NCI-H2171 treated with DMSO at 0.1 percent for 48 hours (cell line): ENCODE measurements at places on chromosomes 12 and 14.
A peak's percentile ranks its signal among the peaks of the same experiment; 100 is the strongest.

DNA sequence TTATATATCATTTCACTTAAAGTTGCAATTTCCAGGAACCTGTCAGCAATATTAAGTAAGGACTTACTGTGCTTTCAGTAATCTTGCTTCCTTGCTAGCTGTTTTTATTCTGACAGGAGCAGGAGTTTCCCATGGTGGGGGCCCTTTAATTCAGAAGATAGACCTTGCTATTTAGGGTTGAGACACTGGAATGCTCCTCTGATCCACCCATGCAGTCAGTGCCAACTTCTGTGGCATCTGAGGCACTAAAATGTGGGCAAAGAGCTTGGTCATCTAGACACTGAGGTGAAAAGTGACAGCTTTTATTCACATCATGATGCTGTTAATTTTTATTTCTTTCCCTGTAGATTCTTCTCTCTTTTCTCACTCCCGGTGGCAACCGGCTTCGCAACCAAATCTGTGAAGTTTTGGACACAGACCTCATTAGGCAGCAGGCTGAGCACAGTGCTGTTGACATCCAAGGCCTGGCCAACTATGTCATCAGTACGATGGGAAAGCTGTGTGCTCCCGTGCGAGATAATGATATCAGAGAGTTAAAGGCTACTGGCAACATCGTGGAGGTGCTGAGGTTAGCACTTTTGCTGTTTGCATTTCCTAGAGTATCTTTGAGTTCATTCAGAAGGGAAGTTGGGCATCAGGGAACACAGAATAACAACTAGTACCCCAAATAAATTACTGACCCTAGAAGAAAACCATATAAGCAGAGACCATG is 18.8 kb downstream of the TCP11L2 start:
- no peak for DNase-seq

DNA sequence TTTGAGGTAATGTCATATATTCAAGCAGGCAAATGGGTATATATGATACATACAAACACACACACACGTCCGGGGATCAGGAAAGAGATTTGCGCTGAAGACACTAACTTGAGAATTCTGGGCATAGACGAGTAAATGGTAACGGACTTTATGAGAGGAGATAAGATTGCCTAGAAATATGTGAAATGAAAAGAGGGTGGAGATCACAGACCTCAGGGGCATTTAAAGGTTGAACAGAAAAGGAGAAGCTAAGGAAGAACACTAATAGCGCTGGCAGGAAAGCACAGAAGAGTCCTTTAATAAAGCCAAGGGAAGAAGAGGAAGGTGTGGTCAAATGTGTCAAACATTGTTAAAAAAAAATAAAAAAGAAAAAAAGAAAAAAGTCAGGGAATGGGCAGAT is 13.1 kb downstream of the CRY1 start:
- DNase-seq: no peak

DNA sequence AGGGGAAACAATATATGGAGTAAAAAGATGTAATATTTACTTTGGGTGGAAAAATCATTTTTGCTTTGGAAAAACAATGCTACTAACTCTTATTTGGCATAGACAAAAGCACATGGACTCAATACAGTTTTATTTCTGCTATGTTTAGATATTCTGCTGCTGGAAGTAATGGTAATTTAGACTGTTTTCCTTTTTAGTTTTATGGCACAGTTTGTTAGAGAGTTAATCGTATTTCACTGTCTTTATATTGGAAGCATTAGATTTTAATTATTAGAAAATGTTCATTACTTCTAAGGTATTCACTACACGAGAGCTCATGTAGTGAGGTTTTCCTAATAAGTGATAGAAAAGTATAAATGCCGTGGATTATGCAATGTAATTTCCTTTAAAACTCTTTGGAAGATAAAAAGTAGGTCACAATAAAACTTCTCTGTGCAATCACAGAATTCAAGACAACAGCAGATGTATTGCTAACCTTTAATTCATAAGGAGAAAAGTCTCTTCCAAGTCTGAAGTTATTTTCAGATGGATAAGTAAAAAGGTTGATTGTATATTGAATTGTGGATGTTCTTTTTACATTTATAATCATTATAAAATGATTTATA is 851.8 kb downstream of the TMTC2 start:
- DNase-seq: no peak

- no peak for DNase-seq
Measured at GRCh38 chr14:68785534-68786490, 7.1 kb downstream of the ZFP36L1 start.

DNA sequence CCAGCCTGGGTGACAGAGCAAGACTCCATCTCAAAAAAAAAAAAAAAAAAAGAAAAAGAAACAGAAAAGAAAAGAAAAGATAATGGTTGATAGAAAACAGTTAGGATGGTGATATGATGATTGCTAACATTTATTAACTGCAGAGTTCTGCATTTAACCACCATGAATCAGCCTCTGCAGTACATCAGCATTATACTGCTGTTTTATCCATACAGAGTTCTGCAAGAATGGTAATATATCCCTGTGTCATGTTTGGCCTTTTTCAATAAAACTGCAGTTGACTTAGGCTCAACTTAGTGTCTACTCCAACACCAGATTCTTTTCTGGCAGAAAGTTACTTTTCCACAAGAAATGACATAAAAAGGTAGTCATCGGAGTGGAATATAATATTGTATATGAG is 62.6 kb downstream of the DUSP6 start:
- DNase-seq: no peak

GRCh38 chr12:17334784-17335183 is 728.8 kb upstream of the LMO3 start:
- no peak for DNase-seq

DNA sequence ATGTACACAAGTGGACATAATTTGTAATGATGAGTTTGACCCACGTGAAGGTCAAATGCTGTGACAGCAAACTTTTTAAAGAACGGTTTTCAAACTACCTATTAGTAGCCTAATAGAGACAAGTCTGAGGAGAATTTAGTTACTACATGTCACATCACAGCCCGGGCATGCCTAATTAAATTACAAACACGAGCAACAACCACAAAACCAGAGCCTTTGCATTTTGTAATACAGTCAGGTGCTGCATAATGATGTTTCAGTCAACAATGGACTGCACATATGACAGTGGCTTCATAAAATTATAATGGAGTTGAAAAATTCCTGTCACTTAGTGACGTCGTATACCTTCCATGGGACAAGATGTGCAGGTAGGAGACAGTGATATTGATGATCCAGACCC is 274.5 kb downstream of the DACT1 start:
- DNase-seq: peak; percentile 32

DNA sequence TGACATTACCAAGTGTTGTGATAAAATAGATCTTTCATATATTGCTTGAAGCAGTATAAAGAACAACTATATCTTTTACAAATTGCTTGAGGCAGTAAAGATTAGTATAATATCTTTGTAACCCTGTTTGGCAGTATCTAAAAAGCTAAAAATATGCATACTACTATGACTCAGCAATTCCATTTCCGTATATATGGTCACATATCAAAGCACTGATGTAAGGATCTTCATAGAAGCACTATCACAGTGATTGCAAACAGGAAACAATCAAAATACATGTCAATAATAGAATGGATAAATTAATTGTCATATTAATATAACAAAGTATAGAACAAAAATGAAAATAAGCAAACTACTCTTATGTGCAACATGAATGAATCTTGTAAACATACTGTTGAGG is 158.4 kb upstream of the IGF1 start:
- DNase-seq: no peak

- DNase-seq: peak; percentile 63
Measured at GRCh38 chr12:87853448-87854003, 175.7 kb downstream of the C12orf50 start.

- no peak for DNase-seq
Measured at GRCh38 chr14:87181288-87181687, 811.7 kb downstream of the GALC start.

GRCh38 chr14:74975059-74975810 is 19.8 kb upstream of the PGF start:
- DNase-seq: no peak

DNA sequence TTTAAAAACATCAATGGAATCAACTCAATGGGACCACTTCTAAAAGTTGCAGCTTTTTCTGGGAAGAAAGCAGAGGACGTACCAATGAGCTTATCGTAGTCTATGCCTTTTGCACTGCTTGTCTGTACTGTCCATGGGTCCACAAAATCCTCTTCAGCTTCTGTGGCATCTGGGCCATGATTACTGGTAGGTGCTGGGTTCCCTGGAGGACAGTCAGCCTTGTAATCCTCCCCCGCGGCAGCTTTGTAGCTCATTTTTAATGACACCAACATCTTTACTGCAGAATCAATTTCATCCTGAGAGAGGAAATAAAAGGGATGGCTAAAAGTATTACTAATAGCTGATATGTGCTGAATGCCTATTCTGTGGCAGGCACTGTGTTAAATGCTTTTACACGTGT is 38.5 kb downstream of the SLC25A47 start:
- DNase-seq: no peak
